ENCODE measurements at places on chromosomes 6 and 20.

DNA sequence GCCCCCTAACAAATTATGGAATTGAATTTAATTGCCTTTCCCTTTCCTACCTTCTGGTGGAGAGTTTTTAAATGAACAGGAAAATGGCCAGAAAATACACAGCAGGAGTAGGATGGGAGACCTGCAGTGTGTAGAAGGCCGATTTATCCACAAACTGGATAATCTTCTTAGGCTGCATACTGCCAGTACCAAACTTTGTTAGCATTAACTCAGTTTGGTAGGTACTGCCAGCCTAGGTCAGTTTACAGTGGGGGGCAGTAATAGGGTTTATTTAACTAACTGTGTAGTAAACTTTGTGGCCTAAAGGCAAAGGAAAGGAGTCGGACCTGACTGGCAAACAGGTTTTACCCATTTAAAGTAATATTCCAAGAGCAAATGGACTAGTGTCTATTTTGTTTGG is 4.6 kb downstream of the NCOA3 start:
- DNase-seq: no peak

DNA sequence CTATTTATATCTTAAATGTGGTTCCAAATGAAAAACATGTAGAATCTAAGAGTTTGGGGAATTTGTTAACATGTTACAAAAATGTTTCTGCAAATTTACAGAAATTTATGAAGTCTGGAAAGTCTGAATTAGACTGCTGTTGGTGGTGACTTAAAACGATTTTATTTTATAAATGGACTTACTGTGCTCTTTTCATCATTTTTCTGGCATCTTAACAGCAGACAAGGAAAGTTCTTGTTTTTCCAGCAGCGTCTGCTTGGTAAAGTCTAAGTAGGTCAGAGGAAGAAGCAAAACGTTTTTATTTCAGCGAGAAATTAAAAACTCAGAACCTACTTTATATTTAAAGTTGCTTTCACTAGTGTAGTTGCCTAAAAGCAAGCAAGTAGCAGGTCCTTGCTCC is 48.6 kb upstream of the COL9A1 start:
- no peak for DNase-seq

- no peak for DNase-seq
Measured at GRCh38 chr6:128073389-128073788, 172.5 kb upstream of the THEMIS start.

DNA sequence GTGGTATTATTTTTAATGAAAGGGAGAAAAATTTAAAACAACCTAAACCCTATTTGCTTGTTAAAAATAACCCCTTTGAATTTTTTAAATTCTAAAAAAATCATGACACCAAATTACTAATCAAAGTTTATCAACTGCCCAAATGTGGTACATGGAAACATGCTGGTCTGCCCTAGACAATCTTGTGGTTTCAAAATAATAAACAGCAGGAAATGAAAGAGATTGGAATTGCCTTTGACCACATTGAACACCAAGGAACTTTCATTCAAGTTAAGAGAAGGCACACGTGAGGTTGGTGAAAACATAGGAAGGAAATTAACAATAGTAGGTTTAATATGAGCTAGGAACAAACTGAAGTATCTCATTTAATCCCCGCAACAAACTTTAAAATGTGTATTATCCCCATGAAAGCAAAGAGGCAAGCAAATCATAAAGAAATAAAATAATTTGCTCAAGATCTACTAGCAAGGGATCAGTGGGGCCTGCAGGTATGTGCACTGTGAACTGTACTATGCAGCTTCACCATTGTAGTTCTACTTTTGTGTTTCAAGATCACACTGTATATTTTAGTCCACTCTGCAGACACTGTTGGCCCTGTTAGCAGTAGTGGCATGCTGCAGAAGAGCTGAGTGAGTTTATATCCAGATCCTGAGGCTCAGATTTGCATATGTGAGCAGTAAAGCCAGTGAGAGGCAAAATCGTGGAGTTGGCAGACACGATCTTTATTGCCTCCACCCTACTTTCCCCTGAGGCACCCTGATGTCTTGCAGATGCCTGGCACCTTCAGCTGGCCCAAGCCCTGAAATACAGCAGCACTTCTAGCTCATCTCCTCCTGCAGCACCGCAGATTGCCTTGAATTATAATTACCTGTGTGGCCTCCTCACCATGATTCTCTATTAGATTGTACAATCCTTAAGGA is 157.8 kb upstream of the TENT5A start:
- DNase-seq: no peak

DNA sequence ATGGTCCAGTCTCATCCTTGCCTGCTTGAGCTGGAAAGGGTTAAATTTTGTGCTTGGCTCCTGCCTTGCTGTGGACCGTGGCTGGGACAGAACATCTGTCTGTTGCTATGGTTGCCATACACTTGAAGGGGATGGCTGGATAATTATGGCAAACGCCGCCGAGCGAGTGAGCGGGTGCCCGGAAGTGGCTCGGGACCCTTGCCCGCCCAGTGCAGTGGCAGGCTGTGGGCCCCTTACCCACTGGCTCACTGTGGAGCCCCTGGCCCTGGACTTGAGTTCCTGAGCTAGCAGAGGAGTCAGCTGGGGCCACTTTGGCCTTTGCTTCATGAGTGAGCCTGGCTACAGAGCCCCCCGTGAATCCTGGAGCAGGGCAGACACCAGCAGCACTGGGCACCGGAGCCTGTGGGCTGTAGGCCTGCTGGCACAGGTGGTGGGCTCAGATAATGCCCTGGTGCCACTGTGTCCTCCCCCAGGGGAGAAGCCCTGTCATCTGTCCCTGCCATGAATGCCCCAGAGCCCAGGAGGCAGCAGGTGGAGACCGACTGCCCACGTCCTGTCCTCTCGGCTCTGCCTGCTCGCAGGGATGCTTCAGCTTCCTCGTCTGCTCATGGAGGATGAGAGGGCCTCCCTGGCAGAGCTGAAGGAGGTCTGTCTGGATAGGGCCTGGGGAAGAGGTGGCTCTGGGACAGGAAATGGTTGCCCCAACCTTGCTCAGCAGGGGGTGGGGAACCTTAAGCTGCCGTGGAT is 25.5 kb upstream of the NOL4L start:
- no peak for DNase-seq

GRCh38 chr20:57918551-57918950 is 208.7 kb upstream of the PMEPA1 start:
- DNase-seq: no peak

DNA sequence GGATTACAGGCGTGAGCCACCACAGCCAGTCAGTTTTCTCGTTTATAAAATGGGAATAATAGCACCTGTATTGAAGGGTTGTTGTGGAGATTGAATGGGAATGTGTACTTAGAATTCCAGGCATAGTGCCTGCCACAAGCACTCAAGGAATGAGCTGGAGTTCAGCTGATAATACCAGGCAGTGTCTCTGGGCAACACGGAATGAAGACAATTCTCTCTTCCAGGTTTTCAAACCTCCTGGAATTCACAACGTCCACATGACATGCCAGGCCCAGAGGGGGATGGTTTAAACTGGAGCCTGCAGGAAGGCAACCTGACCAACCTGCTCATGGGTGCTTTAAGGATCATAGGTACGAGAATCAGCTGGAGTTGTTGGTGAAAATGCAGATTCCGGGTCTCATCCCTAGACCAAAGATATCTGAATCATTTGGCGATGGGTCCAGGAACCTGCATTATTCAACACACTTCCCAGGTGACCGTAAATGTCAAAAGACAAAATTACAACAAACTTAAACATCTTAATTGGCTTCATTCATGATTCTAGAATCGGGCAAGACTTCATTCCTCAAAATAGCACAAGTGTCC is 1.9 kb upstream of the PTPN1 start:
- peak; percentile 52 for DNase-seq

GRCh38 chr6:113936093-113936934 is 34.6 kb downstream of the HDAC2 start:
- peak; percentile 69 for DNase-seq

DNA sequence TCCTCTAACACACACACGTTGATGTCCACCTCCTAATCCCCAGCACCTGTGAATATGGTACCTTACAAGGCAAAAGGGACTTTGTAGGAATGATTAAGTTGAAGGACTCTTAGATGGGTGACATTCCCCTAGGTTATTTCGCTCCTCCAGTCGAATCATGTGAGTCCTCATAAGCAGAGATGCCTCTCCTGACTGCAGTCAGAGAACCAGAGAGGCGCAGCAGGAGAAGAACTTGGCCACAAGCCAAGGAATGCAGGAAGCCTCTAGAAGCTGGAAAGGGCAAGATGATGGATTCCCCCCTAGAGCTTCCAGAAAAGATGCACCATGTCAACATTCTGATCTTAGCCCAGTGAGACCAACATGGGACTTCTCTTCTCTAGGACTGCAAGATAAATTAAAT is 133.1 kb upstream of the PTPRT start:
- peak; percentile 27 for DNase-seq

GRCh38 chr6:117771403-117771802 is 96.1 kb downstream of the NUS1 start:
- DNase-seq: no peak

DNA sequence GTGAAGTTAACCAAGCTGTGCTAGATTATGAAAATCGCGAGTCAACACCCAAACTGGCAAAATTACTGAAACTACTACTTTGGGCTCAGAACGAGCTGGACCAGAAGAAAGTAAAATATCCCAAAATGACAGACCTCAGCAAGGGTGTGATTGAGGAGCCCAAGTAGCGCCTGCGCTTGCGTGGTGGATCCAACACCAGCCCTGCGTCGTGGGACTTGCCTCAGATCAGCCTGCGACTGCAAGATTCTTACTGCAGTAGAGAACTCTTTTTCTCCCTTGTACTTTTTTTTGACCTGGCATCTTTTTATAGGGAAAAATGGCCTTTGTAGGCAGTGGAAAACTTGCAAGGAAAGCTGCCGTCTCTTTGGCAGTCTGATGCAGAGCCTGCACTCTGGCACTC is 6.8 kb downstream of the GID8 start:
- DNase-seq: no peak

GRCh38 chr6:4345543-4345942 is 210.2 kb upstream of the ECI2 start:
- no peak for DNase-seq

- peak; percentile 70 for DNase-seq
Measured at GRCh38 chr6:70110126-70111022, 192.5 kb downstream of the COL9A1 start.

DNA sequence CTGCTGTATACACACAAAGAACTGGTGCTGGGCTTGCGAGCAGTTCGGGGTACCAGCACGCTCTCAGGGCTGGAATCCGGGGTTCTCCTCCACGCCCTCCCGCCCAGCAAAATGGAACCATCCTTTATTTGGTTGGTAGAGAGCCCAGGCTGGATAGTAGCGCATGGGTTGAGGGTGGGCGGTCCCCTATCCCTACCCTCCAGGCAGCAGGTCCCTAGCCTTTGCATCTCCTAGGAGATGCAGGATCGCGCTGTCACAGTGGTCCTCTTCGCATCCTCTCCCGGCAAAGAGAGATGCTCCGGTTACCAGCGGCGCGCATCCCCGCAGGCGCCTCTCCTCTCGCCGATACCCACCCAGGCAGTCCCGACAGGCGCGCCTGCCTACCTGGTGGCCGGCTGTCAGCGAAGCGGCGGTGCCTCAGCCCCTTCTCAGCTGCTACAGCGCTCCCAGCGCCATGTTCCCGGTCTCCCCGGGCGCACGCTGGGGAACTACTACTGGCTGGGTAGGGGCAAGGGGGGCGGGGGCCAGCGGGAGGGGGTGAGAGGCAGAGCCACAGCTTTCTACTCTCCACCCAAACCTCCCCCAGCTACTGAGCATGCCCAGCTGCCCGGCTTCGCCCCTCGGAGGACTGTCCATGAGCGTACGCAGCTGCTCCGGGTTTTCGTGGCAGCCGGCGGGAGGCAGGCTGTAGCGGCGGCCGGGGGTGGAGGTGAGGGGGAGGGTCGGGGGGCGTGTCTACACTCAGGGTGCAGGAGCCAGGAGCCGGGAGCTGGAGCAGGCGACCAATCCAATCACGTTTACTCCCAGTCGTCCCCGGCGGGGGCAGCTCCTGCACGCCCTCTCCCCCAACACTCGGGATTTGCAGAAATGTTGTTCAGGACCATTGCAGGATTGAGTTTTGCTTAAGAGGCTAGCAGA is at the start of gene PAK5:
Gene PAK5, minus strand, starts transcription at position 699 of the 918 bp plus-strand sequence. CDS start 194,748 bp downstream, outside the sequence.
- peak; percentile 62 for DNase-seq

- DNase-seq: no peak
Measured at GRCh38 chr6:83160167-83160566, 32.9 kb downstream of the PGM3 start.

DNA sequence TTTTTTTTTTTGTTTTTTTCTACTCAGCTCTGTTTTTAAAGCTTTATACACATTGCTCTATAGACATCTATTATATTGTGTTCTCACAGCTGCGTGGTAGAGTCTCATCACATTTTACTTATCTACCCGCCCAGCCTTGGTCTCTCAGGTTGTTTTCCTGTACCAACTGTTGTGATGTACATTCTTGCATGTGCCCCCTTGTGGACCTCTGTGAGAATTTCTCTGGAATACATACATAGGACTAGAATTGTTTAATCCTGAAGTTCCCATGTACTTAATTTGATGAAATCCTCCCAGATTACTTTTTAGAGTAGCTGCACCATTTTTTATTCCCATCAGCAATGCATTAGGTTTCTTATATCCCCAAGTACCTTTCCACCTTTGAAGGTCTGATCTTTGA is 40.4 kb upstream of the TINAG start:
- DNase-seq: peak; percentile 38

- no peak for DNase-seq
Measured at GRCh38 chr6:73644030-73644429, 9.8 kb downstream of the SLC17A5 start.

- no peak for DNase-seq
Measured at GRCh38 chr20:61055180-61056010, 196.7 kb upstream of the CDH4 start.

GRCh38 chr6:5994999-5995657 is 11.6 kb downstream of the NRN1 start:
- DNase-seq: no peak

GRCh38 chr6:26224940-26225847 is 138.0 kb downstream of the HFE start:
- peak; percentile 95 for DNase-seq

DNA sequence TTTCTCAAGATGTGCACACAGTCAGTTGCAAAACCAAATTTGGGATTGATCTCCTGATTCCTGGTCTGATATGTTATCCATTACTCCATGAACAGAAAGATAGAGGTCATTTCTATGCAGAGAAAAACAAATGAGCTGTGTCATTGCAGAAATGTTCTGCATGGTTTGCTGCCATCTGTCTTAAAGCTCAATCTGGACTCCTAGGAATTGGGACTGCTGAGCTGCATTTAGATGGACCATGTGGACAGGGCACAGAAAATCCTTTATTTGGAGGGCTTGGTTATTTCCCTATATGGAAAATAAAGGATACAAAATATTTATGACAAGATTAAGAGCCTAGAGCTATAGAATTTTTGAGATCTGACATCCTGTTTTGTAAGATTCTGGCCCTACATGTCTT is 91.3 kb downstream of the ADGRB3 start:
- DNase-seq: no peak

DNA sequence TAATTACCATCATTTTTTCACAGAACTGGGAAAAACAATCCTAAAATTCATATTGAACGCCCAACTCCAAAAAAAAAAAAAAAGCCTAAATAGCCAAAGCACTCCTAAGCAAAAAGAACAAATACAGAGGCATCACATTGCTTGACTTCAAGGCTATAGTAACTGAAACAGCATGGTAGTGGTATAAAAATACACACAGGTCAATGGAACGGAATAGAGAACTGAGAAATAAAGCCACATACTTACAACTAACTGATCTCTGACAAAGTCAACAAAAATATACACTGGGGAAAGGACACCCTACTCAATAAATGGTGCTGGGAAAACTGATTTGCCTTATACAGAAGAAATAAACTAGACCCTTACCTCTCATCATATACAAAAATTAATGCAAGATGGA is 89.6 kb downstream of the MRAP2 start:
- DNase-seq: no peak

- DNase-seq: no peak
Measured at GRCh38 chr20:35446356-35447078, 8.5 kb upstream of the GDF5 start.

- DNase-seq: peak; percentile 56
Measured at GRCh38 chr20:4091490-4092479, 76.4 kb upstream of the RNF24 start.

All from fibroblast of skin of back (primary cell).